Right ventricle myocardium inferior (tissue), 1 donor: ENCODE measurements at places on chromosomes 3 and 15.

- DNase-seq: no peak
These were observed 210.8 kb downstream of the RPLP1 start for GRCh38 chr15:69663441-69663840.

GRCh38 chr15:50828610-50829206, 63.2 kb upstream of the SPPL2A start:
- no peak for DNase-seq

- no peak for DNase-seq
These were observed 9.7 kb downstream of the TNFSF10 start for GRCh38 chr3:172513488-172513887.

- no peak for DNase-seq
These were observed 139.7 kb upstream of the TBL1XR1 start for GRCh38 chr3:177336873-177337450.

DNA sequence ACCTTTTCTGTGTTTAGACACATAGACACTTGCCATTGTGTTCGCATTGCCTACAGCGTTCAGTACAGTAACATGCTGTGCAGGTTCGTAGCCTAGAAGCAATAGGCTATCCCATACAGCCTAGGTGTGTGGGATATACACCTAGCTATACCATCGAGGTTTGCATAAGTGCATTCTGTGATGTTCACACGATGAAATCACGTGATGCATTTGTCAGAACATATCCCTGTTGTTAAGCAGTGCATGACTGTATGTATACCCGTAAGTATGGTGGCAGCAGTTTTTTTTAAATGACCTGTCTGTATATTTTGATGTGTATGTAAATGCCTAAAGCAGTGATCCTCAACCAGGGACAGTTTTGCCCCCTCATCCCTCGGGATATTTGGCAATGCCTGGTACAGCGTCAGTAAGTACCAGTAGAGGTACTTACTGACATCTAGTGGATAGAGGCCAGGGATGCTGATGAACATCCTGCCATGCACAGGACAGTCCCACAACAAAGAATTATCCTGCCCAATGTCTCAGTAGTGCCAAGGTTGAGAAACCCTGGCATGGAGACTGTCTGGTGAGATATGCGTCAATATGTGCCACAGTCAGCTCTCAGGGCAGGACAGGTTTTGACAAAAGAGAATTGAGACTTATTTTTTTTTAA, 129.1 kb downstream of the HCN4 start:
- DNase-seq: no peak

DNA sequence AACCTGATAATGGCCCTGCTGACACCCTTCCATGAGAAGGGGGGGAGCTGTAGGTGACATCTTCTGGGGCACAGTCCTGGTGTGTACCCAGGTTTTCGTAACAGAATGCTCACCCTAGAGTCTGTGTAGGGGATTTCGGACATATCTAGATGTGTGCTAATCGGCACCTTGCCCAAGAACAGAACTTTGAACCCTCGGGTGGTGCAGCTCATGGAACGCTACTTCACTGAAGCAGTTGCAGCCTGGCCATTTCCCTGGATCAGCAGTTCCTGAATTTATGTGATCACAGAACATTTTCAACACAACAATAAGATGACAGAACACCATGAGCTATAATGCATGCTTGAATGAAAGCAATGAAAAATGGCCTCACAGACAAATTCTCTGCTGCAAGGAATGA, 57.5 kb upstream of the MUC13 start:
- no peak for DNase-seq

- DNase-seq: no peak
These were observed 537.3 kb downstream of the OCA2 start for GRCh38 chr15:27561816-27562215.

- DNase-seq: no peak
These were observed 8.3 kb downstream of the TMPRSS7 start for GRCh38 chr3:112042842-112043280.

GRCh38 chr3:32438596-32439344, 47.1 kb downstream of the CMTM7 start:
- no peak for DNase-seq

DNA sequence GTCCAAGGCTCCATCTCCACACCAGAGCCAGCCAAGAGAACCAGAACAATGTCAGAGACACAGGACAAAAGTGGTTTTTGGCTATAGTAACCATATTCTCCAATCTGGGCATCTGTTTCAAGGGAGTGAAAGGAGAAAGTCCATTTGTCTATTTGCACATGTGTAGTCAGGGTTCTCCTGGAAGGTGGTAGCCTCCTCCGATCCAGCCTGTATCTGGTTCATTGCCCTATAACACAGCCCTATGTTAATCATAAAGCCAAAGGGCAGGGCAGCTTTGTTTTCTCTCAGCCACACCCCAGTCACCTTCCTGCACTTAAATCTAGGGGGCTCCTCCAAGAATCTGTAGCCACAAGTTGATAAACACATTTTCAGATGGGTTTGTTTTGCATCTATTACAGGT, 128.1 kb upstream of the ADPGK start:
- DNase-seq: no peak

- DNase-seq: no peak
These were observed 819 bp downstream of the NEK4 start for GRCh38 chr3:52769786-52770455.

- DNase-seq: peak; percentile 37
These were observed 265.2 kb upstream of the TLE3 start for GRCh38 chr15:70362886-70363285.

- no peak for DNase-seq
These were observed 68.0 kb upstream of the PTPRG start for GRCh38 chr3:61493339-61493738.
